ENCODE measurements at places on chromosomes 11 and 22.

- DNase-seq = no peak
These were observed 7.5 kb downstream of the ELMOD1 start for GRCh38 chr11:107598225-107599139.

- DNase-seq = no peak
These were observed 582.6 kb downstream of the METTL15 start for GRCh38 chr11:28690746-28691145.

DNA sequence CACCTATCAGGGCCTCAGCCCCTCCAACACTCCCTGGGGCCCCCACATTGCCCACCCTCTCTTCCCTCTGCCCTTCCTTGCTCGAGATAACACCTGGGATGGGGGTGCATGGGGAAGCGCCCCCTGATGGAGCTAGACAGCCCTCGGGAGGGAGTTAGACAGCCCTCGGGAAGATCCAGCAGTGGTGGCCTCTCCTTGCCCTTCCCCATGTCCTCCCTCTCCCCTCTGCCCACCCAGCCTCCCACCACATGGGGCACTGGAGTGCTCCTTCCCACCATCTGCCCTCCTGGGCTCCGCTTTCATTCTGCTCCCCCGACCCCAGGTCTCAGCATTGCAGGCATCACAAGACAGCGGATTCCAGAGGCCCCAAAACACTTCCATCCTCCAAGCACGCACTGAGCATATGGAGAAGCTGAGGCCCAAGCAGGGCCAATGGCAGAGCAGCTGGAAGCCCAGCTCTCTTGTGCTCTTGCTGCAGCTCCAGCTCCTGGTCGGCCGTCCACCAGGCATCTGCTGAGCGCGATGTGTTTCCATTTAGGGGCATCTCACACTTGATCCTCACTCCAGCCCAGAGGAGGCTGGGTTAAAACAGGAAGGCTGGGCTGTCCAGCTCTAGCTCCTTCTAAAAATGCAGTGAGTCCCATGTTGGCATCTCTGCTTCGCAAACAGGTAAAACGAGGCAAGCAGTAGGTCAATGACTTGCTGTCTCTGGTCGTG, 65.6 kb downstream of the IGLL1 start:
- no peak for DNase-seq

GRCh38 chr22:24109649-24110048, 71.6 kb upstream of the SUSD2 start:
- DNase-seq = no peak

- no peak for DNase-seq
These were observed 22.7 kb upstream of the PLEKHA7 start for GRCh38 chr11:17036666-17037658.

DNA sequence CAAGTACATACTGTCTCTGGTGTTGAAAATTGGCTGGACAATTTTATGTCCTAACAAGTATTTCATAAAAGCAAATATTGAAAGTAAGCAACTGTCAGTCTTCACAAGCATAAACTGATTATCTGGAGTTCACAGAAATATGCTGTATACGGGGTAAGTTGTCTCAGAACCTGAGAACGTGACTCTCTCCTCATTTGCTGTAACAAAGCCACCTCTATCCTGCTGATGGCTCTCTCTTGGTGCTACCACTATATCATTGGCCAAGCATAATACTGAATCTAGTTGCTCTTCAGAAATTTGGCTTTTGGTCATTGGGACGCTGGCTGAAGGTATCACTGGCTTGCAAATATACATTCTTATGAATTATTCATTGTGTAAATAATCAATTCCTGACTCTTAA, 1078.0 kb downstream of the LRRC4C start:
- DNase-seq = no peak

DNA sequence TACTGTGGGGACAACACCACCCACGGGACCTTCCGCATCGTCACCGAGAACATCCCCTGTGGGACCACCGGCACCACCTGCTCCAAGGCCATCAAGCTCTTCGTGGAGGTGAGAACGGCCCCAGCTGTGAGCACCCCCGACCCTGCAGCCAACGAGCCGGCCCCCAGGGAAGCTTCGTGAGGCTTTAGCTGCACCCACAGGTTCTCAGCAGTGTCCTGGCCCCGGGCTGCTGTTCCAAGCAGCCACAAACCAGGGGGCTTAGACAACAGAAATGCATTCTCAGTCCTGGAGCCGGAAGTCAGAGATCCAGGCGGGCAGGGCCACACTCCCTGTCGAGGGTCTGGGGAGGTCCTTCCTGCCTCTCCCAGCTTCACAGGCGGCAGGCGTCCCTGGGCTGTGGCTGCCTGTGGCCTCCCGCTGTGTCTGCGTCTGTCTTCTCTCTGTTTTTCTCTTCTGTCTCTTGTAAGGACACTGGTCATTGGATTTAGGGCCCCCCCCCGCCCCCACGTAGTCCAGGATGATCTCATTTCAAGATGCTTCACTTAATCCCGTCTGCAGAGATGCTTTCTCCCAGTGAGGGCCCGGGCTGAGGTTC, 12.5 kb downstream of the MUC5B start:
- DNase-seq = no peak

- DNase-seq = no peak
These were observed 320.0 kb upstream of the LRRC4C start for GRCh38 chr11:41779401-41779960.

GRCh38 chr22:50216055-50216683, 15.4 kb downstream of the SELENOO start:
- no peak for DNase-seq

DNA sequence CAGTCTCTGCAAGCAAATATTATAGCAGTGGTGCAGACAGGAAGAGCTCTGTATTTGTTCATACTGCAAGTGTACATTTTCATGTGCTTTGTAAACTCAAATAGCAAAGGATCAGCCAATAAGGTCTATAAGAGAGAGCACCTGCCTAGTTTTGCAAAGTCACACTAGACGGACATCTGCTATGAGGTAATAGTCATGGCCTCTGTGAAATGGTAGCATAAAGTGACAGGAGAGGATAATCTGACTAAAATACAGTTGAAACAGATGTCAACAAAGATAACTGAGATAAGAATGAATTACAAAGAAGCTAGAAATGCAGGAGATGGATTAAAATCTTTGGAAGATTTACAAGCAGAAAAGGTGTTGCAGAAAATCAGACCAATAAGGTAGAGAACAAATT, 70.6 kb upstream of the SPON1 start:
- no peak for DNase-seq

DNA sequence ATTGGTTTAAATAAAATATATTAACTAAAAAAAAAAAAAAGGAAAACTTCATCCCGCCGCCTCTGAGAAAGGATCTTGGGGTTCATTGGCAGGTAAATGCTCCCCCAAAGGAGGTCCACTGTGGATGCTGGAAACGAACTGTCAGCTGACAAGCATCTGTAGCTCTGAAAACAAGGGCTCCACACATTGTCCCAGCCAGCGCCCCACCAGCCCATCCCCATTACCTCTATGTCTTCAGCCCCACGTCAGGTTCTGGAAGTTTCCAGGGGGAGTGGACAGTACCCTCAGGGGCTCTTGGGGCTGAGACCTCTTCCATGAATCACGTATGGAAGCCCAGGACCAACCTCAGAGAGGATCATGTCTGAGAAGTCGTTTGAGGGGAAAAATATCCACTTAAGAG, 66.4 kb upstream of the WNT7B start:
- DNase-seq = no peak

- DNase-seq = no peak
These were observed 16.3 kb upstream of the CTSD start for GRCh38 chr11:1779806-1780699.

DNA sequence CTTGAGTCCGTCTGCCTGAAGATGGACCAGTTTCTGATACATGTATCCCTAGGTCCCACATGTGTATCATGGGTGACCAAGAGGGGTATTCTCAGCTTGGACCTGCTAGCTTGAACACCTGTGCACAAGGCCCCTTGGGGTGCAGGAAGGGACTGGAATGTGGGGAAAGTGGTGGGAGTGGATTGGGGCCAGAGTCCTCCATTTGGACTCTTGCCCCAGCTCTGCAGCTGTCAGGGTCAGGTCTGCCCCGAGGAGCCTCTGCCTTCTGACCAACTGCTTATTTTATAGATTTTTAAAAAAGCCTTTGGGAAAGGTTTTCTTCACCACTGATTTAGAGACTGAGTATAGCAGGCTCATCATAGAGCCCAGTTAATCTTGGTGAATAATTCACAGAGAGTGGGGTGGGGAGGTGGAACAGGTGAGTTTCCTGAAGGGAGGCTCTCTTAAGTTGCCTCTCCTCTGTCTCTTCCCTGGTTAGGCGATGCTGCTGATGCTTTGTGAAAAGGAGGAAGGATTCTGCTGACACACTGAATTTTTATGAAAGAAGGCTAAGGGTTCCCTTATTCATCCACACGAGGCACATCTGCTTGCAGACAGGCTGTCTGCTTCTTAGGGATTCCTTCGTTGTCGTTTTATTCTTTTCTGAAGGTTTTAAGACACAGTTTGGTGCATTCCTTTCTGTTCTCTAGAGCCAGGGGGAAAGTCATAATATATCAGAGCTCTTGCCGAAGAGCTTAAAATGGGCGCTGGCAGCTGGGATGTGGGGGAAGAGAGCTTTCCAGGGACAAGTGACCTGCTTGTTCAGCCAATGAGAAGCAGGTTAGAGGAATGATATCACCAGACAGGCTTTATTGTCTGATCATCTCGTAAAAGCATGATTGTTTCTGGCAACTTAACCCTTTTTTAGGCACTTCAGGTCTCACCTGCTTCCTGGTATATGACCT, 19.9 kb downstream of the TRIM44 start:
- DNase-seq = no peak

GRCh38 chr22:35430897-35431322, 31.0 kb downstream of the MCM5 start:
- DNase-seq = peak; percentile 26

DNA sequence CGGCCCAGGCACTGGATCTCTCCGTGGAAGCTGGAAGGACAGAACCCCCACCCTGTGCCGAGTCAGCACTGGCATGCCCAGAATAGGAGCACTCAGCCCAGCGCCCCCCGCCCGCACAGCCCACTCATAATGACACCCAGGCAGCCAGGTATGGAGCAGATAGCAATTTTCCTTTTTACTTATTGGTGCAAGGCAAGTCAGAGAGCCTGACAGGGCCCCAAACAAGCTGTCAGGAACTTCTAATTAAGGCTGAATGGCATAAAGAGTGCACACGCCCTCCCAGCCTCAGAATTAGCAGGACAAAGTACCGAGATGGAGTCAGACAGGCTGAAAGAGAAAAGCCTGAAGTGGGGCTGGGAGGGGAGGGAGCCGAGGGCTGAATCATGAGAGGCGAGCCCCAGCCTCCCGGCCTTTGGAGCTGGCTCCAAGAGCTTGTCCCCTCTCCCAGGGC, 76.9 kb downstream of the DSCAML1 start:
- no peak for DNase-seq

DNA sequence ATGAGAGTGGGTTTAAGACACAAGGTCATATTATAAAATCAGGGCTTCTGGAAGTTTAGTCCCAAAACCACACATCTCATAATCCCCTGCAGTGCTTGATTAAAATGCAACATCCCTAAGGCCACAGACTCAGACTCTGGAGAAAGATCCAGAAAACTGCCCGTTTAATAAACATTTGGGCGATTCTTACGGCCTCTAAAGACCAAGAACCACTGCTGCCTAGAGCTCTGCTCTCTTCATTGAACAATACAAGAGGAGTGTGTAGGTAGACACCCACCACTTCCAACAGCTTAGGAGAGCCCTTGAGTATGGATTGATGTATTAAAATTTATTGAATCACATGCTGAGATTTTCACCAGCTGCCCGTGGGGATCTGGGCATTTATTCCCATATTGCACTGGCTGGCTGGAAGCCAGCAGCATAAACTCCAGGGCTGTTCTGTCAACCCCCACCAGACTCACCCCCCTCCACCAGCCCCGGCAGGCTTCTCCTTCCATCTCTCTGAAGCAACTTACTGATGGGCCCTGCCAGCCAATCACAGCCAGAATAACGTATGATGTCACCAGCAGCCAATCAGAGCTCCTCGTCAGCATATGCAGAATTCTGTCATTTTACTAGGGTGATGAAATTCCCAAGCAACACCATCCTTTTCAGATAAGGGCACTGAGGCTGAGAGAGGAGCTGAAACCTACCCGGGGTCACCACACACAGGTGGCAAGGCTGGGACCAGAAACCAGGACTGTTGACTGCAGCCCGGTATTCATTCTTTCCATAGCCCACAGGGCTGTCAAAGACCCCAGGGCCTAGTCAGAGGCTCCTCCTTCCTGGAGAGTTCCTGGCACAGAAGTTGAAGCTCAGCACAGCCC, 749 bp upstream of the BEST1 start:
- no peak for DNase-seq

DNA sequence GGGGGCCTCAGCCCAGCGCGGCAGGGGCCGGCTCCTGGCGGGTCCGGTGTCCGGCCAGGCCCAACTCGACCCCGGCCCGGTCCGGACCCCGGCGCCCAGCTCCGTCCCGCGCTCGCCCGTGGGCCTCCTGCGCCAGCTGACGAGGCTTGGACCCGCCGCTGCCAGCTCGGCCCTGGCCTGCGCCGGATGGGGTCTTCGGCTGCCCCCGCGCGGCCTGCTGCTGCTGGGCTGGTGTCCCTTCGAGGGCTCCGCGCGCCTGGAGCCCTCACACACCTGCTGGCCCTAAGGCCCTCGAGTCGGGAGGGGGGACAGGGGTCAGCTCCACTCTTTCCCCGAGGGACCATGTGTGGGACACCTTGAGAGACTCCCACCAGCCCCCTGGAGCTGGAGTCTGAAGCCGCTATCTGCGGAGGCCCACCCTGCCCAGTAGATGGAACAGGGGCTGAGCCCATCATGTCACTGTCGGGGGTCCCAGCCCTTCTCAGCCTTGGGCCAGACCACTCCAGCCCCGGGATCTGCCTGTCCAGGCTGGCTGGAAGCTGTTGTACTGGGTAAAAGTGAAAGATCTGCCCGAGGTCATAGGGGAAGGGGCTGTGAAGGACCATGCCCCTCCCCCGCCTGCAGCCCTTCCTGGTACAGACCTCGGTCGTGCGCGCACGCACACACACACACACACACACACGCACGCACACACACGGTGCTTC, 768 bp upstream of the CDKN1C start:
- no peak for DNase-seq
